ENCODE measurements at places on chromosomes 7 and 10. TPM values are rescaled to one million over a fixed set of nuclear protein-coding genes. Genes with fewer than 3 reads are reported as not detected.

Gene LLCFC1
- polyA plus RNA-seq, result not detected

Gene TBXAS1
- polyA plus RNA-seq, result not detected

GRCh38 chr7:130649004-130649790, 19.4 kb downstream of the COPG2 start:
- no peak for DNase-seq

- peak; percentile 56 for DNase-seq
These were observed 177.0 kb downstream of the GNAT3 start for GRCh38 chr7:80334908-80335307.

DNA sequence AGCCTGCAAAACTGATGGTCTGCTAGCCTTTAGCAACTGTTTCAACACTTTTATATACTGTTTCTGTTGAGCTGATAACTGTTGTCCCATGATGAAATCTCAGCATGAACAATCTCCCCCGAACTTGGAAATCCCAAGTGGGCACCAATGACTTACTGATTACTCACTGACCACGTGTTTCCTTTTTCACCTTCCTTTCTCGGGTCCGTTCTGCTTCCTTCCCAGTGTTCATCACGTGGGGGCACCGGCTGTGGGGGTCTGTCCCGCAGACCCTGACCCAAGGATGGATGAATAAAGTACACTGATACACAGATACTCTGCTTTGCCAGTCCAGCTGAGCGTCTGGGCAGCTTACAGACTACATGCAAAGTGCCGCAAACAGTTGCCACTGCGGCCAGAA, 39.0 kb upstream of the RASGEF1A start:
- no peak for DNase-seq

- DNase-seq, result no peak
These were observed 8.8 kb downstream of the PARP12 start for GRCh38 chr7:140053812-140054539.

DNA sequence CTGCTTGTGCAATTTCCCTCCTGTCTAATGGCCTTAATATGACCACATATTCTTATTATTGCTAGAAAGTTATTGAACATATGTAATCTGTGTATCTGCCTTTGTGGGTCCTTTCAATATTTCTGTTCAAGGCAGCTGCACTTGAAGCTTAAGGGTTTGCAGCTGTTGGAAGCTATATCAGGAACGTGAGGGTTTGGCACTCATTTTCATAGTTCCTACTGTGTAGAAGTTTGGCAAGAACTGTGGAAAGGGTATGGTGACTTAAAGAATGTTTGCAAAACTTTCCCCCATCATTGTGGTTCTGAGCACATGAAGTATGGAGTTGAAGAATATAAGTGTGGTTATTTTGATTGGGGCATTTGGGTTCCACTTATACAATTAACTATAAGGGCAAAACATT, 144.7 kb upstream of the SEMA3A start:
- no peak for DNase-seq

- DNase-seq, result no peak
These were observed 44.1 kb upstream of the DMTF1 start for GRCh38 chr7:87107949-87108776.

GRCh38 chr10:70576803-70577517, 25.6 kb downstream of the PRF1 start:
- no peak for DNase-seq

GRCh38 chr7:96657347-96658021, 52.2 kb downstream of the SEM1 start:
- DNase-seq, result no peak

DNA sequence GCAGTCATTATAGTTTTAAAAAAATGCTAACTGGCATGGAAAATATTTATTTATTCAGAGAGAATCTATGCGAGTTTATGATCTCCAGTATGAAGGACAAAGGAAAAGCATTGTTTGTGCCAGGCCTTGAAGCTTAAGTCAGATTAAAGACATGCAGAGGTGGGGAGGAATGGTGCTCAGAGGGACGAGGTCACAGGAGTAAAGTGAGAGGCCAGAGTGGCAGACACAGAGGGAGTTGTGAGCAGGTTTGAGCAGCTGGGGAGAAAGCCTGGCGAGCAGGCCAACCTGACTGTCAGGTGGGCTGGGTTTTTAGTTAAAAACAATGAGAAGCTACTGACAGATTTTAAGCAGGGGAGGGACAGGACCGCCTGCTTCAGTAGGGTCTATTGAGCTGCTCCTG, 6.8 kb upstream of the CCNY start:
- DNase-seq, result no peak

- no peak for DNase-seq
These were observed 274.7 kb downstream of the HDAC9 start for GRCh38 chr7:18770154-18770811.

GRCh38 chr10:13658871-13659685, 72.3 kb downstream of the PRPF18 start:
- DNase-seq, result no peak

DNA sequence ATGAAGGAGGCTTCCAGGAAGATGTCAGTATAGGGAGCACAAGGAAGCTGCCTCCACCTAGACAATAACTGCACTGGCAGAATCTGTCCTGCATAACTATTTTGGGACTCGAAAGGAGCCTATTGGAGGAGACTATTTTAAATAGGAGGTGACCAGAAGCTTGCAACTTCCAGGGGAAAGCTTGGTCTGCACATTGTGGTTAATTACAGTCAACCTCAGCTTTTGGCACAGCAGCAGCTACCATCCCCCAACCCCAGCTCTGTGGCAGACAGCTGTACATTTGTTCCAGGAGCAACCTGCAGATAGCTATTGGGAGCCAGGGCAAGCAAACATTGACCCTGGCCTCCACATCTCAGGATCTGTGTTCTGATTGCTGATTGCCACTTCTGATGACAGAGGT, 46.3 kb upstream of the NANOS1 start:
- no peak for DNase-seq
